ENCODE measurements at places on chromosomes 1 and 21. TPM values are rescaled to one million over a fixed set of nuclear protein-coding genes. Genes with fewer than 3 reads are reported as not detected.

The REN gene
- not detected for total RNA-seq

The LHX4 gene
- total RNA-seq: not detected

The SPTA1 gene
- total RNA-seq: 7.1 TPM

GRCh38 chr21:38241029-38241740 is 15.6 kb upstream of the KCNJ15 start:
- DNase-seq: no peak

DNA sequence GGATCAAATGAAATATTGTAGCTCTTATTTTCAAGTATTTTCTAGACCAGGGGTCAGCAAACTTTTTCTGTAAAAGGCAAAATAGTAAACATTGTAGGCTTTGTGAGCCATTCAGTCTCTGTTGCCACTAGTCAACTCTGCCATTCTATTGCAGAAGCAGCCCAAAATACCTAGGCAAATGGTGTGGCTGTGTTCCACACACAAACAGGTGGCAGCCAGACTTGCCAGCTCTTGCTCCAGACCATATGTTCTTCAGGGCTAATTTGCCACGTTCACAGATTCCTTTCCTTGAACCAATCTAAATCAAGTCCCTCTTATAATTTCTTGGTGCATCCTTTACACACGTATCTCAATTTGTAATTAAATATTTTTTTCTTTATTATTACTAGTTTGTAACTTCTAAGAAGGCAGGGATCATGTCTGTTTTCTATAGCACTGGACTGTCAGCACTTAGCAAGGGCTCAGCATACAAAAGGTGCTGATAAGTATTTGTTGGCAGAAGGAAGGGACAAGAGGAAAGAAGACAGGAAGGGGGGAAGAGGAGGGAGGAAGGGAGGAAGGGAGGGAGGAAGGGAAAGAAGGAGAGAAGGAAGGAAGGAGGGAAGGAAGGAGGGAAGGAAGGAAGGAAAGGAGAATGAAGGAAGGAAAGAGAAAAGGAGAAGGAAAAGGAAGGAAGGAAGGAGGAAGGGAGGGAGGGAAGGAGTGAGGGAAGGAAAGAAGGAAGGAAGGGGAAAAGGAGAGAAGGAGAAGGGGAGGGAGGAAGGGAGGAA is 106.5 kb upstream of the EDEM3 start:
- peak; percentile 52 for DNase-seq

GRCh38 chr1:1130206-1131120 is 14.6 kb upstream of the C1orf159 start:
- DNase-seq: no peak
